CD14-positive monocyte (primary cell): ENCODE measurements at places on chromosomes 5 and 9. TPM values are rescaled to one million over a fixed set of nuclear protein-coding genes. Genes with fewer than 3 reads are reported as not detected.
A peak's percentile ranks its signal among the peaks of the same experiment; 100 is the strongest.

GRCh38 chr5:90097082-90097477 is 312.5 kb downstream of the CETN3 start:
- no peak overlapping the region for H3K4me3 ChIP-seq
- no peak for DNase-seq
- H3K36me3 ChIP-seq = no peaks in the 10 kb centered on the region
- no peak overlapping the region for H3K27ac ChIP-seq
- H3K27me3 ChIP-seq = no peaks in the 10 kb centered on the region

GRCh38 chr5:133049726-133050048 is 2.1 kb upstream of the HSPA4 start:
- H3K36me3 ChIP-seq = no peaks in the 10 kb centered on the region
- no peak overlapping the region for H3K4me3 ChIP-seq
- DNase-seq = no peak
- no peaks in the 10 kb centered on the region for H3K27me3 ChIP-seq
- H3K4me1 ChIP-seq = peaks cover 19% of the 10 kb centered on the region
- no peak overlapping the region for H3K27ac ChIP-seq

Gene GBGT1
- 40.1 and 54.6 TPM in 2 replicates for polyA plus RNA-seq

DNA sequence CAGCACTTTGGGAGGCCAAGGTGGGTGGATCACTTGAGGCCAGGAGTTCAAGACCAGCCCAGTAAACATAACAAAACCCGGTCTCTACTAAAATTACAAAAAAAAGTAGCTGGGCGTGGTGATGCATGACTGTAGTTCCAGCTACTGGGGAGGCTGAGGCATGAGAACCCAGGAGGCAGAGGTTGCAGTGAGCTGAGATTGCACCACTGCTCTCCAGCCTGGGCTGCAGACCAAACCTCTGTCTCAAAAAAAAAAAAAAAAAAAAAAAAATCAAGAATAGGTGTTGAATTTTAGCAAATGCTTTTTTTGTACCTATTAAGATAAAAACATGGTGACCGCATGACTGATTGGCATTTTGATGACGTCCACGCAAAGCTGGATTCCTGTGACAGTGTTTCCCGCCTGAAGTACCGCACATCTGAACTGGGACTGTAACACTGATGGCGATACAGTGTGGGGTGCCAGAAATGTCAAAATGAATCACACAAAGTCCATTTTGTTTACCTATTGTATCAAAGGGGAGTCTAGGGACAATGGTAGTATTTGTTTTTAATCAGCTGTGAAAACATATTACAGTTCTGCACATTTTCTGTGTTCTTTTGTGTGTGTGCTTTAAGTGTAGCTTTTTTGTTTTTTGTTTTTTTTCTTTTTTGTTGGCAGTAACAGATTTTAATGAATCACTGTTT is 23.2 kb upstream of the TBC1D9B start:
- no peaks in the 10 kb centered on the region for H3K27me3 ChIP-seq
- DNase-seq = no peak
- H3K4me3 ChIP-seq = no peak overlapping the region

Gene TXNDC8
- not detected in 2 replicates for polyA plus RNA-seq

Gene PCDHB13
- polyA plus RNA-seq = not detected in 2 replicates

Gene AK8
- polyA plus RNA-seq = not detected in 2 replicates

Gene LHX3
- polyA plus RNA-seq = not detected

Gene HMMR
- 0.29 TPM for polyA plus RNA-seq

- no peak for DNase-seq
- H3K4me3 ChIP-seq = no peak overlapping the region
- no peaks in the 10 kb centered on the region for H3K27me3 ChIP-seq
- H3K27ac ChIP-seq = no peak overlapping the region
- H3K36me3 ChIP-seq = no peaks in the 10 kb centered on the region
- peaks cover 43% of the 10 kb centered on the region for H3K4me1 ChIP-seq
Observed at GRCh38 chr5:40619421-40619820, 60.3 kb upstream of the PTGER4 start.

GRCh38 chr9:92974161-92974661 is 26.9 kb downstream of the FGD3 start:
- peaks cover 63% of the 10 kb centered on the region for H3K36me3 ChIP-seq
- H3K27me3 ChIP-seq = no peaks in the 10 kb centered on the region
- no peak for DNase-seq
- no peak overlapping the region for H3K27ac ChIP-seq

DNA sequence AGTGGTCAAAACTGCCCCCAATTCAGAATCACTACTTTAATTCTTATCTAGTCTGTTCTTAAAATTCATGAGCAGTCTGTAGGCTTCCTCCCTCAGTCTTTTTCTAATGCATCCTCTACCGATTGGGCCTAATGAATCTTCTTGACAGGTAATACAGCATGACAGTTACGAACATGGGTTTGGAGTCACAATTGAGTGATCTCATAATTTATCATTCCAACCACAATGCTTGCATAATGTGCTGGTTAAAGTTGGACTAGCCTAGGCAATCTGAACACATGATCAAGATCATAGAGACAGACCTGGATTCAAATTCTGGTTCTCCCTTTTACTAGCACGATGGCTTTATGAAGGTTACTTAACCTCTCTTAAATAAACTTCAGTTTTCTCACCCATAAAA is 33.1 kb upstream of the SETD9 start:
- no peaks in the 10 kb centered on the region for H3K27me3 ChIP-seq
- H3K4me1 ChIP-seq = peaks cover 4% of the 10 kb centered on the region
- no peak overlapping the region for H3K27ac ChIP-seq
- no peak for DNase-seq
- H3K4me3 ChIP-seq = no peak overlapping the region

GRCh38 chr9:120934281-120934680 is 7.7 kb upstream of the TRAF1 start:
- no peak overlapping the region for H3K4me3 ChIP-seq
- H3K4me1 ChIP-seq = peaks cover 75% of the 10 kb centered on the region
- H3K27ac ChIP-seq = peak overlapping the region; percentile 78

GRCh38 chr9:89277454-89277853 is 33.5 kb upstream of the CKS2 start:
- no peaks in the 10 kb centered on the region for H3K27me3 ChIP-seq
- no peak for DNase-seq
- no peak overlapping the region for H3K4me3 ChIP-seq
- H3K27ac ChIP-seq = no peak overlapping the region
- no peaks in the 10 kb centered on the region for H3K36me3 ChIP-seq
- no peaks in the 10 kb centered on the region for H3K4me1 ChIP-seq

DNA sequence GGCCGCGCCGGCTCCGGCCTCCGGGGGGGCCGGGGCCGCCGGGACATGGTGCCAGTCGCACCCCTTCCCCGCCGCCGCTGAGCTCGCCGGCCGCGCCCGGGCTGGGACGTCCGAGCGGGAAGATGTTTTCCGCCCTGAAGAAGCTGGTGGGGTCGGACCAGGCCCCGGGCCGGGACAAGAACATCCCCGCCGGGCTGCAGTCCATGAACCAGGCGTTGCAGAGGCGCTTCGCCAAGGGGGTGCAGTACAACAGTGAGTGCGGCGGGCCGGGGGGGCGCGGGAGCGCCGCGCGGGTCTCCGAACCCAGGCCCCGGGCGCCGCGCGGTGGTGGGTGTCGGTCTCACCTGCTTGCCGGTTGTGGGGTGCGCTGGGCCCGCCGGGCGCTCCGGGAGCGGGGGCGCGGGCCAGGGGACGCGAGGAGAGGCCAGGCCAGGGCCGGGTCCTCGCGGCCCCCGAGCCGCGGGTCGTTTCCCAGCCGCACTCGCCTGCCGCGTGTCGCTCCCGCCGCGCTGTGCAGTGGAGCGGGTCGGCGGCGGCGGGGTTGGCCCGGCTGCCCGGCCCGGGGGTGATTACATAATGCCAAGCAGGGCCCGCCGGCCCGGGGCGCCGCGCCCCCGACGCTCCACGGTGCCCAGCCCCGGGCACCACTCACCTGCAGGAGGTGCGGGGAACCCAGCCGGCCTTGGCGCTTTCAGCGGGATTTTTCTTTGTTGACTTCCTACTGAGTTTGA is 492 bp downstream of the RABL6 start:
- peak overlapping the region; percentile 70 for H3K27ac ChIP-seq
- H3K4me1 ChIP-seq = peaks cover 21% of the 10 kb centered on the region
- DNase-seq = no peak
- peak overlapping the region; percentile 92 for H3K4me3 ChIP-seq

Gene EGFLAM
- polyA plus RNA-seq = not detected
